ENCODE measurements at places on chromosomes 2 and 18.
A peak's percentile ranks its signal among the peaks of the same experiment; 100 is the strongest.

DNA sequence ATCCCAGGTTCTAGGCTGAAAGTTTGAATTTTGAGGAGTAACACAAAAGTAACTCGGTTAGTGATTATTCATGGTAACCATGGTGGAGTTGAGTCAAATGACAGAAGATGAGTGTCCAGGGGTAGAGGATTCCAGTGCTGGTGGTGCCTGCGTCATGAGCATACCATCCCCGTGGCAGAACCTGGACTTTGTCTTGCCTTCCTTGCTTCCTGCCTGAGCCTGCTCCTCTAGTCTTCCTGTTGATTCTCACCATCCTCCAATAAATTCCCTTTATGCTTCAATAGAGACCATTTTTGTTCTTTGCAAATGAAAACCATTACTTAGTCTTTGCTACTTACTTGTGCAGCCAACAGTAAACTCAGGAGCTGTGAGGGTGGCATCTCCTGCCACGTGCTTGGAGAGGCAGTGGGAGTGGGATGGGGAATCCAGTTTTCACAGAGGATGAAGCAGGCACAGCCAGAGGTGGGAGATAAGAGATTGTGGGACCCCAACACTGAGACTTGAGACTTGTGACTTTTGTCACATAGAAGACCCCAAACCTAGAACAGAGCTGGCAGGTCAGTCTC, 4.1 kb upstream of the YES1 start:
- no peak for DNase-seq

DNA sequence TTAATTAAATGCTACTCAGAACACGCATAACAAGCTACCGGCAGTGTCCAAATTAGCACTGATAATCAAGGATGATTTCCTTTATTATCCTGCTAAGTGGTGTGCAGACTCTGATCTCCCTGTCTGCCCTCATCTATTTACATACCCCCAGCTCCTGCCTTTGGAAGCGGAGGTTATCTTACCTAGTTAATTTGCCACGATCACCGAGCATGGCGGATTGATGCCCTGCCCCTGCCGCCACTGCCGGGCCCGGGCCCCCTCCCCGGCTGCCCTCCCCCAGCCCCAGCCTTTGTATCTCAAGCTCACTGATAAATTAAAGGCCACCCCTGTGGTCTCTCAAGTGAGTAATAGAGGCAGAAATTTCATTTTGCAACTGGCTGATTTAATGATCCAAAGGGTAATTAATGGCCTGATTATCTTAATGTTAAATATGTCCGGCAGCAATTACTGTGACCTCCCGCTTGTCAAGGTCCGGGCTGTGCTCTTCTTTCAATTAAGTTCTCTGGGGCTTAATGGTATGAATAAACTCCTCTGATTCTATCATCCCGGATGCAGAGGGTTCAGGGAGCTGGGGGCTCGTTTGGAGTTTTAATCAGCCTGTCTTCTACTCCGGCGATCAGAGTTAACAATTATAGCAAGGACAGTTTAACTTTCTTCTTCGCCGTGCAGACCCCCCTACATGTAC, 113.4 kb downstream of the GBX2 start:
- DNase-seq = no peak

GRCh38 chr18:46073474-46074331, 1.6 kb upstream of the PSTPIP2 start:
- peak; percentile 60 for DNase-seq

DNA sequence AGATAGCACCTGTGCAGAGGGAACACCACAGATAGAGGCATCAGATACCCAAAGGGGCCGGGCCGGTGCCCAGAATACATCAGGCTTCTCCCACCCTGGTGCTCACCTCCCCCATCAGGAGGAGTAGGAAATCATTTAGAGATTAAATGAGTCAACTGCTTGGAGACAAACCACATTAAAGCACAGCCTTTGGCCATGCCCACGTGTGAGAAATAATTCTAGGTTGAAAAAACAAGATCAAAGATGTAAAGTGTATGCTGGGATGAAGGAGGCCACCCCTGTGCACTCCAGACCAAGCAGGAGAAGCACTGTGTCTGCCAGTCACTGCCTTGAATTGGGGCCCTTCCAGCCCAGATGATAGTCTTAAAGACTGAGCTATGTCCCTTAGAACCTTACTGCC, 152.8 kb upstream of the ACAA2 start:
- no peak for DNase-seq

GRCh38 chr2:237715459-237715947, 83.1 kb upstream of the RBM44 start:
- no peak for DNase-seq

DNA sequence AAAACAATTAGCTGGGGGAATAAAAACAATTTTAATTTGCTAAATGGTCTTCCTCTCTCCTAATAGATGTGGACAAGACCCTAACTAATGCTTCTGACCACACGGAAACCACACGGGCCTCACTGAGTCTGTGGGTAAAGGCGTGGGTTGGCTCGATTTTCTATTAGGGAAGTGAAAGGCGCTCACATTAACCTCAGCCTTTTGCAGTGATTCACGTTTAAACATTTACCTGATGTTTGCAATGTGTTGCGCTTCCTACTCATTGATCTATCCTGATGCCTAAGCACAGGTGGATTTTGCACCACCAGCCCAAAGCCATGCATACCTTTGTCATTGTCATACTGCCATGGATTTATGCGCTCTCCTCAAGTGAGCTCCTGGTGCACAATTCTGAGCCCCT, 35.6 kb upstream of the NRP2 start:
- DNase-seq = no peak

DNA sequence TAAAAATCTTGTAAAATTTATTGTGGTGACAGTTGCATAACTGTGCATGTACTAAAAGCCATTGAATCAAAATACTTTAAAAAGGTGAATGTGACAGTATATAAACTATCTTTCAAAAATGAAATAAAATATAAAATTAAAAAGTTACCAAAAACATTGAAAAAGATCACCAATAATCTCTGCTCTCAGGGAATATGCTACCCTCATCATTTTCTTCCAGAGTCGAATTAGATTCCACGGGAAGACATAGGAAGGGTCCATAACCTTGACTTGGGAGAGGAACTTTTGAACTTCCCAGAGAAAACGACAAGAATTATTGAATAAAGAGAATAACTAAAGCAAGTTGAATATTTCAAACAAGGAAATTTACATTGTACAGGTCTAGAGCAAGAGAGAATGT, 649.5 kb downstream of the NUP35 start:
- DNase-seq = no peak

- no peak for DNase-seq
Observed at GRCh38 chr18:59661891-59662701, 35.1 kb downstream of the CCBE1 start.

DNA sequence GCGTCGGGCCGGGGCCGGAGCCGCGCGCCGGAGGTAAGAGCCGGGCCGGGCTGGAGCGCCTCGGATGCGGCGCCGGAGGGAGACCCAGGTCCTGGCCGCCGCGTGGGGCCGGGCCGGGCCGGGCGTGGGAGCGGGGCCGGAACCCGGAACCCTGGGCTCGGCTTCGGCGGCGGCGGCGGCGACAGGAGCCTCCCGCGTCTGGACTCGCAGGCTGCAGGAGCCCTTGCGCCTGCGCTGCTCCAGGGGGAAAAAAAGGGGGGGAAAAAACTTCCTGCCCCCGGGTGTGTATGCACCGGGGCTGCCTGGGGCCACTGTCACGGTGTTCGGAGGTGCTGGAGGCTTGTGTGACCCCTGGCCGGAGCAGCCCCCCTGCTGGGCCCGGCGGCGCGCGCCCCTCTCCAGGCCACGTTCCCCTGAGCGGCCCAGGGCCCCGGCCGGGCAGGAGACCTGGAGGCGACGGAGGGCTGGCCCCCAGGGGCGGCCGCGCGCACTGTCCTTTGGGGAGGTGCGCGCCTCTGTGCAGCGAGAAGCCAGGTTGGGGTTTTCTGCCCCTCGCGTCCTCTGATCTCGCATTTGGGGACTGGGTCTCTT, 864 bp downstream of the KLHL29 start:
- no peak for DNase-seq
